ENCODE measurements at places on chromosomes 7 and 10.

GRCh38 chr7:103810112-103810744, 179.2 kb downstream of the RELN start:
- no peak for DNase-seq

DNA sequence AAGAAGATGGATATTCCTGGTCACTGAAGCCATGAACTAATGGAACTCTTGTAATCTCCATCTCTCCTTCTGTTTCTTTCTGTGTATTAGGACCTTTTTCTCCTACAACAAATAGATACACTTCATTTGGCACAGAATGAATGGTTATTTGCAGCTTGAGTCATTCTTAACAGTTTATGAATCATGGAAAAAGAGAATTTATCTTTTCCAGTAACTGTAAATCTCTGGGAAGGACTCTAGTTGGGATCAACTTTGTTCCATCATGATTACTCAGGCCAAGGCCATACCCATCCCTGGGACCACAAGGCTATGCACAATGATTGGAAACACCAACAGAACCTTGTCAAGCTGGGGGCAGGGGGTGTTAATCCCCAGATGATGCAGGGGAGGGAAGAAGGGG, 36.1 kb upstream of the MDFIC start:
- no peak for DNase-seq

- DNase-seq = no peak
Observed at GRCh38 chr10:29957907-29958331, 101.5 kb downstream of the JCAD start.

GRCh38 chr7:29229946-29230345, 35.4 kb downstream of the CHN2 start:
- DNase-seq = no peak

GRCh38 chr7:28052933-28053332, 127.7 kb downstream of the JAZF1 start:
- DNase-seq = no peak

DNA sequence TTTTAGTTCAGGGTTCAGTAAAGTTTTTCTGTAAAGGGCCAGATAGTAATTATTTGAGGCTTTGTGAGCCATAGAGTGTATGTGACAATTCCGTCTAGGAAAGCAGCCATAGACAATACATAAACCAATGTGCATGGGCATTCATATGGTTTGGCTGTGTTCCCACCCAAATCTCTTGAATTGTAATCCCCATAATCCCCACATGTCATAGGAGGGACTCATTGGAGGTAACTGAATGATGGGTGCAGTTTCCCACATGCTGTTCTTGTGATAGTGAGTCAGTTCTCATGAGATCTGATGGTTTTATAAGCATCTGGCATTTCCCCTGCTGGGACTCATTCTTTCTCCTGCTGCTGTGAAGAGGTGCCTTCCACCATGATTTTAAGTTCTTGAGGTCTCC, 29.9 kb downstream of the SEC61G start:
- DNase-seq = no peak

DNA sequence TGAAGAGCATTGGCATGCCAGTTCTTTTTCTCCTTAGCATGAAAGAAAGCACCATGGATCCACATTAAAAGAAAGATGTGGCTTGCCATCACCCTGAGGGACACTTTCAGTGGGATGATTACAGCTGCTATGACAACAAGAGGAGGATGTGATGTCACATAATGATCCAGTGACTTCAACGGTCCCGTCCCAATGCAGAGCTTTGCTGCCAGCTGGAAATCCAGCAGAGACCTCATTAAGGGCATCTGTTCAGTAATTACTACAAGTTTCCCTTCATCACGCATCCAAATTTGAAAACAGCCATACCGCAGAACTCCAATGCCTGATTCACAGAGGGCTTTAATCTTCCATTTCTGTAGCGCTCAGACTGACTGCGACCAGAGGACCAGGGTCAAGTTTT, 206.6 kb downstream of the LSM5 start:
- DNase-seq = no peak

DNA sequence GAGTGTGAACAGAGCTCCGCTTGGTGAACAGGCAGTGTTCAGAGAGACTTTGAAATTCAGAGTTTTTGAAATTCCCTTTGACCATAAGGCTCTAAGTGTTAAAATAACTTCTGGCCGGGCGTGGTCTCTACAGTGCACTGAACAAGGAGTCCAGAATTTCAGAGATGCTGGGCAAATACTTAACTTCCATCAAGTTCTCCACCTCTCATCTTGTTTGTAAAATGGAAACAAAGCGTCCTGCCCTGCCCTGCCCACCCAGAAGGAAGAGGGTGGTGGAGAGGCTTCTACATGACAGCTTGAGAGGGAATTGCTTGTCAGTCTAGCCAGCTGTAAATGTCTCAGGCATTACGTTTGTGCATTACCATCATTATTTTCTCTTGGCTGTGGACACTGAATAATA, 102.6 kb downstream of the RGS10 start:
- no peak for DNase-seq

DNA sequence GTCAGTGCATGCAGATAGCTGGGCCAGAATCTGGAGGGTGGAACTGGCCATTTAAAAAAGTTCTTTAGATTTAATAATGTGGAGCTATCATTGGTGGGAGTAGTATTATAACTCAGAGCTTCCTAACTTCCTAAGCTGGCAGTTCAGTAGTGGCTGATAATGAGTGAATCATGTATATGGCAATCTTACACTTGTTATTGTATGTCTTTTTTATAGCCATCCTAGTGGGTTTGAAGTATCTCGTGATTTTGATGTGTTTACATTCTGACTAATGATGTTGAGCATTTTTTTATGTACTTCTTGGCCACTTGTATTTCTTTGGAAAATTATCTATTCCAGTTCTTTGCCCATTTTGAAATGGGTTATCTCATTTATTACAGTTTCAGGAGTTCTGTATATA, 15.4 kb downstream of the TFAM start:
- DNase-seq = no peak

GRCh38 chr7:129955993-129956543, 3.3 kb upstream of the UBE2H start:
- DNase-seq = no peak

DNA sequence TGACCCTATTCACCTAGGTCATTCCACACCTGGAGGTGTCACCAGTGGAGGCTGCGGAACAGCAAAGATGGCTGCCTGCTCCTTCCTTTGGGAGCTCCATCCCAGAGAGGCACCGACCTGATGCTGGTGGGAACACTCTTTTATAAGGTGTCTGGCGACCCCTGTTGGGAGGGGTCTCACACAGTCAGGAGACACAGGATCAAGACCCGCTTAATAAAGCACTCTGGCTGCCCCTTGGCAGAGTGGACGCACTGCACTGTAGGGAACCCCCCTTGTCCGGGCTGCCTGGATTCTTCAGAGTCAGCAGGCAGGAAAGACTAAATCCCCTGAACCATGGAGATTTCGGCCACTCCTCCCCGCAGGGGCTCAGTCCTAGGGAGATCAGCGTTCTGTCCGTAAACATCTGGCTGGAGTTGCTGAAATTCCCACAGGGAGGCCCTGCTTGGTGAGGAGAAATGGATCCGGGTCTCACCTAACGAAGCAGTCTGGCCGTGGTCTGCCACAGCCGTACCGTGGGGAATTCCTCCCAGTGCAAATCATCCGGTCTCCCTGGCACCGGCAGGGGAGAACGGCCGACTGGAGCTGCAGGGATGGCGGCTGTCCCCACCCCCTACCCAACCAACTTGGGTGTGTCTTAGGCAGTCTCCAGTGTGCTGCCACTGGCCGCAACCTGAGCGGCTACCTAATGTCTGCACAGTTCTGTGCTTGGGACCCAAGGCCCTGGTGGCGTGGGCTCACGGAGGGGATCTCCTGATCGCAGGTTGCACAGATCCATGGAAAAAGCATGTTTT, 66.1 kb downstream of the LSMEM1 start:
- DNase-seq = no peak

All from SIG-M5 (cell line).